ENCODE measurements at places on chromosomes 1 and 21.
A peak's percentile ranks its signal among the peaks of the same experiment; 100 is the strongest.

DNA sequence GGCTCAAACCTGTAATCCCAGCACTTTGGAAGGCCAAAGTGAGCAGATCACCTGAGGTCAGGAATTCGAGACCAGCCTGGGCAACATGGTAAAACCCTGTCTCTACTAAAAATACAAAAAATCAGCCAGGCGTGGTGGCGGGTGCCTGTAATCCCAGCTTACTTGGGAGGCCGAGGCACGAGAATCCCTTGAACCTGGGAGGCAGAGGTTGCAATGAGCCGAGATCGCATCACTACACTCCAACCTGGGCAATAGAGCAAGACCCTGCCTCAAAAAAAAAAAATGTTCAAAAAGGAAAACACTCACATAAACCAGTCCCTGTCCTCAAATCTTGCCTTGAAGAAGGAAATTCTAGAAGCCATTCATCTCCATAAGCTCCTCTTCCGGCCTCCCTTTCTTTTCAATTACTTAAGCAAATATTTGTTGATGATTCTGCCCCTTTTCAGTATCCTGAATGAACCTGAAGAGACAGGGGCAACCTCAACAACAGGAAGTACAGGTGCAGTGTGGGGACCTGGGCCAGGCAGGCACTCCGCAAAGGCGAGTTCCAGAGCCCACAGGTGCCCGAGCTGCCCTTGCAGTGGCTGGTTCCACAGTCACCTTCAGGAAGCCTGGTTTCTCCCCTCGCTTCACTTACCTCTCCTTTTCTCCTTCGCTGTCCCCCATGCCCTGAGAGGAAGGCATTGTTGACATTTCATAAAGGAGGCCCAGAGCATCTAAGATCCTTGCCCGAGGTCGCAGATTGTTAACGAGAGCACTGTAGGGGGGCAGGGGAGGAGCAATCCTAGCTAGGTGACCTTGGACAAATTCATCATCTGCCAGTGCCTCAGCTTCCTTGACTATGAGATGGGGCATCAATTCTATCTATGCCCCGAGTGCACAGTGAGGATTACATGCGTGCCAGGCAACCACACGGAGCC is 8.9 kb upstream of the LEFTY1 start:
- DNase-seq = peak; percentile 48

DNA sequence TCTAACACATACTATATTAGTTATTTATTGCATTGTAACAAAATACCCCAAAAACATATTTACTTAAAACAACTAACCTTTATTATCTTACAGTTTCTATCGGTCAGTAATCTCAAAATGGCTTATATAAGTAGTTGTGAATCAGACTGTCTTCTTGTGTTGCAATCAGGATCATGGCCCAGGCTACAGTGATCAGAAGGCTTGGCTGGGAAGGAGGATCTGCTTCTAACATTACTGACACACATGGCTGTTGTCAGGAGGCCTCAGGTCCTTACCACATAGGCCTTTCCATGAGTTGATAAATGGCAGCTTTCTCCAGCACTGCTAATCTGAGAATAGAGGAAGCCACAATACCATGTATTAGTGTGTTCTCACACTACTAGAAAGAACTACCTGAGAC is 33.7 kb downstream of the CFH start:
- no peak for DNase-seq

- no peak for DNase-seq
These were observed 53.1 kb upstream of the RC3H1 start for GRCh38 chr1:174075245-174075692.

GRCh38 chr1:1596493-1597274 is 3.3 kb downstream of the FNDC10 start:
- DNase-seq = no peak

GRCh38 chr1:162094271-162094670 is 24.8 kb downstream of the NOS1AP start:
- DNase-seq = no peak

DNA sequence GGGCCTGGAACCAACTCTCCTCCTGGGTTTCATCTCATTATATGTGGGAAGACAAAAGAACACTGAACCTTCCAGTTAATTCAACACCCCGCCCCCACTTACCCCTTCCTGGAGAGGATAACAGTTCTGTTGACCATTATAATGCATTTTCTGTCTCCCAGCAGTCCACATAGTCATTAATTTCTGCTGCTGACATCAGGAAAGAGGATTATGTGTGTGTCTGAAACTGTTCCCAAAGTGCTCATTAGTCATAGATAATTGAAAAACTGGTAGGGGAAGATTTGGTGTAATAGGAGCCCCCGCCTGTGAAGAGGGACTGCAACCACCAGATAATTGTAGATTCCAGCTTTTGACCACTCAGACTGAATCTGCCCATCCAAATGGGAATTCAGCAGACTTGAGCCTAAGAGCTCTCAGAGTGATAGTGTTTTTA is 208.7 kb downstream of the FGGY start:
- no peak for DNase-seq

- no peak for DNase-seq
These were observed 228.6 kb upstream of the LYPLAL1 start for GRCh38 chr1:218945050-218945449.

DNA sequence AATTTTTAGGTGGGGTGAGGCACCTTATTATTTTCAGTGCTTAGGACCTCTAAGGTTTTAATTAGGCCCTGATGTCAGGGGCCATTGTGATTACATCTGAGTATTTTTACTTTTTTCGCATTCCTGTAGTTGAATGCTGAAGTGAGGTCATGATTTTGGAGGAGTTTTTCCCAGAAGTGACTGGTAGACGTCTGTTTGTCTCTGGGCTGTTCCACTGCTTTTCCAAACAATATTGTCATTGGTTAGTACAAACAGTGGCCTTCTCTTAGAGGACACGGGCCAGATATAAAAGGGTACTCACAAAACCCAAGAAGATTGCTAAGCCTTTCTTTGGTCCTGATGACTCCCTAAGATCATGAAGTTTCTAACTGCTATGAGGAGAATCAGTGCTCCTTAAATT is 7.6 kb upstream of the RASAL2 start:
- no peak for DNase-seq

GRCh38 chr21:25551569-25551968 is 55.7 kb downstream of the MRPL39 start:
- DNase-seq = no peak

GRCh38 chr1:26694638-26695355 is 1.0 kb upstream of the ARID1A start:
- no peak for DNase-seq

- DNase-seq = no peak
These were observed 140.7 kb upstream of the AJAP1 start for GRCh38 chr1:4513685-4514084.

- no peak for DNase-seq
These were observed 436.3 kb downstream of the PRDM2 start for GRCh38 chr1:14136152-14136763.

GRCh38 chr1:28915031-28915895 is 894 bp downstream of the EPB41 start:
- DNase-seq = peak; percentile 18

GRCh38 chr1:35544976-35545375 is 12.2 kb downstream of the KIAA0319L start:
- peak; percentile 71 for DNase-seq

DNA sequence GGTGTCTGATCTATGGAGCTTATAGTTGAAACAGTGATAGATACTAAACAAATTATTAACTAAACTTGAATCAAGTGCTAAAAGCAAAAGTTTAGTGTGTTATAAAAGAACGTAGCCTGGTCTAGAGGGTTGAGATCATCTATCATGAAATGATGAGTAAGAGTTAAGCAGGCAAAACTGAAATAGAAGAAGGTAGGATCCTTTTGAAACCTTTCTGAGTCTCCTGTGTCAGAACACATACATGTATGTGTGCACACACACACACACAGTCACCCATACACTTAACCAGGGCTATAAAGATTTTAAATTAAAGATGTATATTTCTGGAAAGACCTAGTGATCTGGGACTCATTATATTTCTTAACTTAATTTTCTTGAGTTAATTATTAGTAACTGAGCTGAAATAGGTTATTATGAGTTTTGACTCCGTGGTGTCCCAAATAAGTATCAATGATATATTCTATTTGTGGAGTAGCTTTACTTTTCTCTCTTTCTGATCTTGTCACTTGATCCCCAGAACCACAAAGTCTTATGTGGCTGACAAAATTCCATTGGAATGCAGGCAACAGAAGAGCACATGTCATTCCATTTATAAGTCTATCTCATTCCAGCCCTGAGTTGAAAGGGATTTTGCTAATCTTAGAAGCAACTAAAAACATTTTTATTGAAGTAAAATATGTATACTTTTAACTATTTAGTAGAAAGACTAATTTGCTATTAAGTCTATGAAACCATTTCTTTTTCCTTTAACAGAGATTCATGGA is 70.7 kb downstream of the PRRX1 start:
- no peak for DNase-seq

DNA sequence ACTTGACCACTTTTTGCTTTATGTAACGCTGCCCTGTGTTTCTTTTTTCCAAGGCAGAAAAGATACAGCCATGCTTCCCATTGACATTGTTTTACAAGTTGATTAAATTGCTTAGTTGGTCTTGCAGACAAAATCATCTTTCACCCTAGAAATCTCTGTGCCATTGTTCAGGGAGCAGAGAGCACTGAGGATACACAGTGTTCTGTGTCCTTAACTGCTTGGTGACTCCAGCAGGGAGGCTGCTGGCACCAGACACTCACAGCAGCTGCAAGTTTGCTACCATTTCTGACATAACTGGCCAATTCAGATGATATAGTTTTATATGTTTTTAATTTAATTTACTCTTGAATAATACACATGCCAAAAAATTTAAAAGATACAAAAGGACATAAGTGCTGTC is 118.7 kb downstream of the RGS2 start:
- DNase-seq = no peak

DNA sequence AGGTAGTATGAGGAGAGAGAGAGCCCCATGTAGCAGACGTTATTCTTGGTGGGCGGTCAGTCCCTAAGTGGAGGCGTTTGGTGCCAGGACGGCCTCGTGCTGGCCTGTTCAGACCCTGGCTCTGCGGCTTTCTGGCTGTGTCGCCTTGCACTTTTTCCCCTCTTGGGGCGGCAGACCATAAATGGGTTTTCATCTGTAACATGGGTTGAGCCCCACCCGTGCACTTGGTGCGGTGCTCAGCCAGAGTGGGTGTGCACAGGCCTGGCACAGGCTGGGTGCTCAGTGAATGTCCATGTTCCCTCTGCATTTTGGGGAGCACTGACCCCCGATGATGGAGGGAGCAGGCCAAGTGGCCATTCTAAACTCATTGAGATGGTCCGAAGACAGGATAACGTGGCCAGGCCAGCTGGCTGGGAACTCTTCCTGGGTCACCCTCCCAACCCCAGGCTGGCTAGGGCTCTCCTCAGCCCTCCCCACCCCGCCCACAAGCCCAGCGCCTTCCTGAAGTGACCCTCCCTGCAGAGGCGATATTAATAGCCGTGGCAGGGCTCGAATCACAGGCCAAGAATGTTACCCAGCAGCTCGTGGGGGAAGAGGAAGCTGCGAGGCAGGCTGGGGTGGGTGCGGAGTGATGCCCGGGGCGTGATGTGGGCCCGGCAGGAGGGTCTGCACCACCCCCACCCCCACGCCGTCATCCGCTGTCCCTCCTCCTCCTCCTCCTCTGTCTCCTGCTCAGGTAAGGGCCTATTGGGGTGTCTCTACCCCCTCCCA is 78.5 kb downstream of the ARHGEF10L start:
- DNase-seq = no peak

GRCh38 chr21:25234857-25235801 is 372.2 kb downstream of the MRPL39 start:
- DNase-seq = no peak

DNA sequence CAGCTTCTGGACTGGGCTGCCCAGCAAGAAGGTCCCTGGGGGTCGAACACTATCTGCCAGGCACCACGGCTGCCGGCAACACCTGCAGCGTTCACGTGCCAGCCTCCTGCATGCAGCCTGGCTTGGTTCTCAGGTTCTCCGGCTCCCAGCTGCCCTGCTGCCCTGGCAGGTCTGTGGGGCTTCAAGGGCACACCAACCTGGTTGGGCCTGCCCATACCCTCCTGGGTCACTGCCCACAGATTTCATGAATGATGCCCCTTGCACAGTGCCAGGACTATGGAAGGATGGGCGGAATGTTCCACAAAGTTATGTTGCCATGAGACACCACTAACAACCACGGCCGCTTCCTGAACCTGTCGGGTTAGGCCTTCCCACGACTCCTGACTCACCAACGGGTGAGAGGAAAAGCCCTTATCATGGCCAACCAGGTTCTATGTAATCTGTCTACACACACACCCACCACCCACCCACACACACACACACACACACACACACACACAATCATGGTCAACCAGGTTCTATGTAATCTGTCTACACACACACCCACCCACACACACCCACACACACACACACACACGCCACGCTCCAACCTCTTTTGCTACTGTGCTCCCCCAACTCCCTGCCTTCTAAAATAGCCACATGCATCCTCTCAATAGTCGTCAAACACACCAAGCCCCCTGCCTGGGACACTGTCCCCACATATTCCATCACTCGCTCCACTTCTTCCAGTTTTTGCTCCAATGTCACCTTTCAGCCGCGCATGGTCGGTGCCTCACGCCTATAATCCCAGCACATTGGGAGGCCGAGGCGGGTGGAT is 32.2 kb downstream of the HSPG2 start:
- no peak for DNase-seq

GRCh38 chr1:109078317-109078716 is 2.5 kb upstream of the TAF13 start:
- DNase-seq = no peak

GRCh38 chr1:184005506-184005905 is 32.0 kb downstream of the COLGALT2 start:
- DNase-seq = no peak

GRCh38 chr21:38438462-38438893 is 59.8 kb downstream of the ERG start:
- no peak for DNase-seq

GRCh38 chr1:78640462-78640861 is 9.2 kb upstream of the IFI44 start:
- DNase-seq = no peak

GRCh38 chr1:226976978-226977642 is 37.0 kb downstream of the COQ8A start:
- no peak for DNase-seq

DNA sequence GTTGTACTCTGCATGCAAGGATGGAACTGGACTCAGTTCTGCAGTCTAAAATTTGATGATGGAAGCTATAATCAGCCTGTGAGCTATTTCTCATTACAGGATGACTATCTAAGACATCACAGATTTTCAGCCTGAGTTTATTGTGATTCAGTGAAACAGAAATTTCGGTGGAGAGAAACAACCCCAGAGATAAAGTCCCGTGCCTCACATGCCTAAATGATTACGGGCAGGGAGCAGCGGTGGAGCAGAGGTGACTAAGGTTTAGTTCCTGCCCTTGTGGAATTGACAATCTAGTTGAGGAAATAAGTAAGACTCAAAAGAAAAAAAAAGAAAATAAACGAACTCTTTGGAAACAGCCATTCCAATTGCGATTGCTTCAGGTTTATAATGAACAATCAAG is 96.9 kb downstream of the GRIK3 start:
- no peak for DNase-seq

- DNase-seq = no peak
These were observed 84.6 kb downstream of the LRRN2 start for GRCh38 chr1:204600968-204601367.

DNA sequence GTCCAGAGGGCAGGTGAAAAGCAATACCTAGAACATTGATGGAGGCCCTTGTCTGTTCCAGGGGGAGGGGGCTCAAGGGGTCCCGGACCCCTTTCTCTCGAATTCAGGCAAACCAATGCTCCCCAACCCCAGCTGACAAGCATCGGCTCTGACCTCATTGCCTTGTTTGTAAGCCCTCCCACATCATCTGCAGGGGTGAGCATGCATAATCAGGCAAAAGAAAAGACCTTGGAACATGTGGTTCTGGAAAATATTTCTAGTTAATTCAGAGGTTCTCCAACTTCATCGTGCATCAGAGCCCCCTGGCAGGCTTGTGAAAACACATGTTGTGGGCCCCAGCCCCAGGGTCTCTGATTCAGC is 231.3 kb downstream of the TOMM20 start:
- DNase-seq = no peak

Measured in CD4-positive, alpha-beta T cell treated with Interleukin-4 for 1 hour (primary cell).